ENCODE measurements at places on chromosomes 7 and 10.

- no peak for DNase-seq
Observed at GRCh38 chr7:41817386-41817785, 114.5 kb upstream of the INHBA start.

- no peak for DNase-seq
Observed at GRCh38 chr10:113581092-113581491, 28.2 kb downstream of the HABP2 start.

DNA sequence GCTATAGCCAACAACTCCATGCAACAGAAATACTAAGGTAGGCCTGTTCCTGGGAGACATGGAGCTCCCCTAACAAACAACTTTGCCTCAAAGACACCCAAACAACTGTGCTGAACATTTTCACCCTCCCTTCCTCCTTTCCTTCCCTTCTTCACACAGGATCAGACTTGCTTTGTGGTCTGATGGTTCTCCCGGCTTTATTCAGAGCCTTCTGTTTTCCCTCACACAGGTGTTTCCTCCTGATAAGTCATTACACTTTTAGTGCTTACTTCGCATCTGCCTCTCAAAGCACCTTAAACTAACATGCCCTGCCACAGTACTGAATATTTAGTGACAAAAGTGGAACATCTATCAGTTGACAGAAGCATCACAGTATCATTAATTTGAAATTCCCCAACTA lies 56.3 kb upstream of the YAE1 start:
- DNase-seq = peak; percentile 76

- no peak for DNase-seq
Observed at GRCh38 chr7:149194799-149195179, 557 bp upstream of the ZNF282 start.

DNA sequence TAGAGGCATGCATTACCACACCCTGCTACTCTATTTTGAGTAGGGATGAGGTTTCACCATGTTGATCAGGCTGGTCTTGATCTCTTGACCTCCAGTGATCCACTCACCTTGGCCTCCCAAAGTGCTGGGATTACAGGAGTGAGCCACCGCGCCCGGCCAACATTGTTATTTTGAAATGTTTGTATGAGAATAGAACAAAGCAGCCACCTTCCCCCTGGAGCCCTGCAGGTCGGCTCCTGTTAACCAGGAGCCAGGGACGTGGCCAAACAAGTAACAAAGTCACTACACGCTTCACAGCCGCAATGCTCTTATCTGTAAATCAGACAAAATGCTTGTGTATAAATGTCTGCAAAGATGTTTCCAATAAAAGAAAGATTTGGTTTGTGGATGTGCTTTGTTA lies 295.4 kb downstream of the CNTNAP2 start:
- no peak for DNase-seq

DNA sequence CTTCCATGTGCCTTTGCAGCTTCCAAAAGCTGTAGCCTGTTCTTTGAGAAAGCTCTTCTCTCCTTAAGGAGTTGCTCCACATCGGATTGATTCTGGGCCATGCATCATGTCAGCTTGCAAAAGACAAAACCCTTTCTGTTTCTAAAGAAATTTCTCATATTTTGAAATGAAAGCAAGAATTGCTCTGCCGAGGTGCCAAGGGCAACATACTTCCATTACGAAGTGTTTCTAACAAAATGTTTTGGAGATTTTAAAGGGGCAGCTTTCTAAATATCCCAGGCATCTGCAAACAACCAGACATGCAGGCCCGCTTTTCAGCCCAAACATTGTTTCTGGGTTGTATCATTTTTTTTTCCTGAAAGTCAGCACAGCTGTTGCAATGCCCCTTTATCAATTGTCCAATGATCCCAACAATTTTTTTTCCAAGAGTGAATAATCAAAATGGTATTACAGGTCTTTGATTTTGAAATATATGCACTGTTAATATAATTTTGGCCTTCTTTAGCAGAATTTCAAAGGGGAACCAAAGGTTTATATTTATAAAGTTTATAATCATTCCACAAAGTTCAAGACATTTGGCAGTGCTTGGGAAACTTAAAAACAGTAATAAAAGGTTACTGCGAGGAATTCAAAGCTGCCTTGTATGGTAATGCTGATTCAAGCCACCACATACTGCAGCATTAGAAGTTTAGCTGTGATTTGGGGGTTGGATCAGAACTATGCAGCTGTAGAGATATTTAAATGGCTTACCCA lies 61.0 kb downstream of the TES start:
- DNase-seq = no peak

DNA sequence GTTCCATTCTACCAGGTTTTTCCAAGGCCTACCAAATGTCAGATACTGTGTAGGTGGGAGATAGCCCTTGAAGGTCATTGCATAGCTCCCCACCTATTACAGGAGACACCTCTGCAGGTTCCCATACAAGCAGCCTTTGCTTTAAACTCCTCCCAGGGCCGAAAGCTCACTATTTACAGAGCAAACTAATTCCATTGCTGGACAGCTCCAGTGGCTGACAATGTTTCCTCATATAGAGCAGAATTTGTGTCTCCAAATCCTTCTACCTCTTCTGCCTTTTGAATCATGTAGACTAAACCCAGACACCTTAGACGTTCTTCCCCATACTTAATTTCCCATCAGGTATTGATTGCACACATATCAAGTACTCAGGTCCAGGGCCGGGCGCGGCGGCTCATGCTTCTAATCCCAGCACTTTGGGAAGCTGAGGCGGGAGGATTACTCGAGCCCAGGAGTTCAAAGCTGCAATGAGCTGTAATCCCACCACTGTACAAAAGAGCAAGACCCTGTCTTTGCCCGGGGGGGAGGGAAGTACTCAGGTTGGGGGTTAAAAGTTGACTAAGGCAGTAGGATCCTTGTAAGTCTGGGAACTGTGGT lies 2.1 kb downstream of the CNNM1 start:
- no peak for DNase-seq

- no peak for DNase-seq
Observed at GRCh38 chr10:36280321-36280741, 638.2 kb upstream of the FZD8 start.

DNA sequence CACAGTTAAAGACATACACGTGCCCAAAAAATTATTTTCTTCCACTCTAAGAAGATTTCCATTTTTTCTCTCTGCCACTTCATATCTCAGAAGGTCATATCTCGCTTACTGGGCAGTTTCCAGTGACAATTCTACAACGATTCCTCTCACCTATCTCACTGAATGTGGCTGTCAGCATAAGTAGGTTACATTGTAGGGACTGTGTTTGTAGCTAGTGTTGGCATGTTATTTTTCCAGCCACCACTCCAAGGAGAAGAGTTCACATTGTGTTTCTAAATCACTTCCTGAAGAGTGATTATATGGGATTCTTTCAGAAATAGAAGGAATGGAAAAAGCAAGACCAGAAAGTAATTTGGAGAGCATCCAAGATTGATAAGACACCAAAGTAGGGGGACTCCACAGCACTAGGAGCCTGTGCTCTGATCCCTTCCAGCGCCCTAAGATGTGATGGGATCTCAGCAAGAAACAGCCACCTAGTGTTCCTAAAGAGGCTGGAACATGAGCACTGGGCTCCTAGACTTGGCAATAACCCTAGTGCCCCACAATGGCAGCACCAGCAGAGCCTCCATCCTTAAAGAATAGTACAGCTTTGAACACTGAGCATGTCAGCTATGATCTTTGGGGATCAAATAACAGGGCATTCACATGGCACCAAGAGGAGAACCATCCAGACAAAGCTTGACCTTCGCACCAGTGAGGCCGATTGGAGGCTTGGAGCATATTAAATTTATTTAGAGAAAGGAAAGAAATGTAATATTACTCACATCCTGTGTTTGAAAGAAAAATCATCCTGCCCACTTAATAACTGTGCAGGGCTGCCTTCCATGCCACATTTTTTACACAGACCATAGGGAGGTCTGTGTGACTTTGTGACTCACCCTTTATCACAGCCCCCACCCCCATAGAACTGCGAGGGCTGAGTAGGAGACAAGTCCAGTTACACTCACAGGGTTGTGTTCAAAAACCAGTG lies 51.8 kb downstream of the CAV1 start:
- no peak for DNase-seq

- DNase-seq = no peak
Observed at GRCh38 chr10:98125940-98126631, 8.4 kb upstream of the R3HCC1L start.

- DNase-seq = no peak
Observed at GRCh38 chr10:113566888-113567287, 14.0 kb downstream of the HABP2 start.

- DNase-seq = no peak
Observed at GRCh38 chr7:72316148-72316547, 96.0 kb downstream of the CALN1 start.

DNA sequence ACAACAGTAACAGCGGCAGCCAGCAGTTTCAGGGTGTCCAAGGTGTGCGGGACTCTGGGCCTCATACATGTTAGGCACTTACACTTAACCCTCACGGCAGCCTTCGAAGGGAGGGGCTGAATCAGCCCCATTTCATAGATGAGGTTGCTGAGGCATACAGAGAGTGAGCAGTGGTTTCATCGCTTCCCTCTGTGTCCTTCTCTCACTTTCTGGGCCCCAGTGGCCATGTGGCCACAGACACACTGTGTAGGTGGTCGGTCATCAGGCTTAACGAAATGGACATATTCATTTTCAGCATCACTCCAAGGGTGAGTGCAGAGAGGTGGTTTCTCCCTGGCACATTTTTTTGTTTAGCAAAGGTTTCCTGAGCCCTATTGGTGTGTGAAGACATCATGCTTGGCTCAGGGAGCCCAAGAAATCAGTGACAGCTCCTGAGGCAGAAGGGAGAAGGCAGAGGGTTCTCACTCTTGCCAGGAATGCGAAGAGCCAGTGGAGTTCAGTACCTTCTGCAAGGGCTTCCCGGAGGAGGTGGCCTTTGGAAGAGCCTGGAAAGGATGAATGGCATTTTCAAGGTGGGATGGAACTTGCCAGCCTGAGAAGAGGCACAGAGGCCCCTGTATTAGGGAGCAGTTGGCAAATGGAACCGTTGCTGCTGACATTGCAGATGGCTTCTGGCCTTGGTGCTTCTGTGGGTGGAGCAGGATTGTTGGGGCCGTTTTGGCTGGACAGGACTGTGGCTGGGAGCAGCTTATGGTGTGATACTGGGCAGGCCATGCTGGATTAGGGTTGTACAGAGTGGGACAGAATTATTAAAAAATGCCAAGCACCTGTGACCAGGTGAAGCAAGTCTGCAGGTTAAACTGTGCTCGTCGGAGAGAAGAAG lies 61.7 kb upstream of the PPIF start:
- no peak for DNase-seq

DNA sequence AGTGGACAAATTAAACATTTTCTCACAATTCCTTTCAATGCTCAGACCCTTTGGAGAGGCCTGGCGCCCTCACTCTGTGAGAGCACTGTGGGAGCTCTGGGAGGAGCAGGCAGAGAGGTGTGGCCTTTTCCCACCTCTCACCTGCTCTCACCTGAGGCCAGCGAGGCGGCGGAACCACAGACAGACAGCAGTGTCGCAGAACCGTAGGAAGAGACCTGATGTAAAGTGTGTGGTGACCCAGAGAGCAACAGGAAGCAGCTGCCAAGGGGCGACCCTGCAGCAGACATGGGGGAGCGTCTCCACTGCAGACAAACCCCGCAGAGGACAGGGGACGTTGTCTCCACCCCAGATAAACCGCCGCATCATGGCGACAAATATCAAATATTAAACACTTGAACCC lies 15.6 kb upstream of the PARP12 start:
- no peak for DNase-seq

DNA sequence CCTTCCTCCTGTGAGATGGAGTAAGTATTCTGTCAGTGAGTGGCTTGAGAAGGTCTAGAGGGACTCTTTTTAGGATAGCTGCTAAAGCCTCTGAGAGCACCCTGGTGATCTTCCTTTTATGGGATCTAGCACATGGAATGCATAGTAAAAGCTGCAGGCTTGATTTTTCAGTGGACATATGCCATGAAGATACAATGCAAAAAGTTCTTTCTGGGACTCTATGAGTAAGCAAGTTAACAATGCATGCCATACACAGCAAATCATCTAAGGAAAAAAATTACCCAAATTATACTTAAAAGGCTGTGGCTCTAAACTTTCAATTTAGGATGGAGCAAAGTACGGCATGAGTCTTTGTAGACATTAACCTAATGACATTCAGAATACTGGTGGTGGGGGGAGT lies 154.5 kb downstream of the SGMS1 start:
- DNase-seq = no peak

GRCh38 chr7:1140476-1141104 lies 19.4 kb downstream of the ZFAND2A start:
- DNase-seq = no peak

- no peak for DNase-seq
Observed at GRCh38 chr7:106729720-106730385, 68.9 kb upstream of the CCDC71L start.

- no peak for DNase-seq
Observed at GRCh38 chr10:48317321-48317990, 11.0 kb downstream of the MAPK8 start.

DNA sequence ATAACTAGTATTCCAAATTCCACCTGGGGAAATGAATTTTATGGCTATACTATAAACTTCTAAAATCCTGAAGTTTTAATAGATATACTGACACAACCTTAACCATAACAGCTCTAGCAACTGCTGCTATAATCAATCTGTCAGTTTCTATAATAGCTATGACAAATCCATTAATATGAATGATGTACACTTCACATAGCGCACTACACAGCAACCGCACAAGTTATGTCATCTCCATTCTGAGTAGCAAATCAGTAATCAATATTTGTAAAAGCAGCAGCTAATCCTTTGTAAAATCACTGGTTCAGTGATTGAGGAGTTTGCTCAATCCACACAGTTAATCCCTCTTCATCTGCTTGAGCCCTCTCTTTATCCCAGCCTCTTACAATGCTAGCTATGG lies 105.3 kb downstream of the SKAP2 start:
- no peak for DNase-seq

GRCh38 chr7:88203401-88203800 lies 16.4 kb downstream of the SRI start:
- DNase-seq = no peak

- DNase-seq = no peak
Observed at GRCh38 chr10:106874604-106874889, 290.0 kb downstream of the SORCS1 start.

DNA sequence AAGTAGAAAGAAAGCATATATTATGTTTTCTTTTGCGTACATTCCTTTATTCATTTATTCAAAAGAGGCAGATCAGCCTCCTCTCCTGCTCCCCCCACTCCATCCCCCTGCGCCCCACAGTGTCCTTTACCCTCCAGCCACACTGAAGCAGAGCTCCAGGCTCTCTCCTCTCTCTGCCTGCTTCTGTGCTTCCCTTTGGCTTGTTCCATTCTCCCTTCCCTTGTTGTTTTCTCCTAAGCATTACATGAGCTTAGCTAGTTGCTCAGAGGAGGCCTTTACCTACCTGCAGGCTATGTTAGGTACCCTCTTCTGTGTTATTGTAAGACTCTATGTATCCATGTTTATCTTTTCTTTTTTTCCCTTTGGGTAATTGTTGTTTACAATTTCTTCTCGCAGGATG lies 27.4 kb downstream of the CNNM2 start:
- DNase-seq = no peak

- DNase-seq = no peak
Observed at GRCh38 chr10:103273041-103273441, 3.9 kb upstream of the INA start.

All from Jurkat, Clone E6-1 (cell line).